ENCODE measurements at places on chromosomes 7 and 10. TPM values are rescaled to one million over a fixed set of nuclear protein-coding genes. Genes with fewer than 3 reads are reported as not detected.

DNA sequence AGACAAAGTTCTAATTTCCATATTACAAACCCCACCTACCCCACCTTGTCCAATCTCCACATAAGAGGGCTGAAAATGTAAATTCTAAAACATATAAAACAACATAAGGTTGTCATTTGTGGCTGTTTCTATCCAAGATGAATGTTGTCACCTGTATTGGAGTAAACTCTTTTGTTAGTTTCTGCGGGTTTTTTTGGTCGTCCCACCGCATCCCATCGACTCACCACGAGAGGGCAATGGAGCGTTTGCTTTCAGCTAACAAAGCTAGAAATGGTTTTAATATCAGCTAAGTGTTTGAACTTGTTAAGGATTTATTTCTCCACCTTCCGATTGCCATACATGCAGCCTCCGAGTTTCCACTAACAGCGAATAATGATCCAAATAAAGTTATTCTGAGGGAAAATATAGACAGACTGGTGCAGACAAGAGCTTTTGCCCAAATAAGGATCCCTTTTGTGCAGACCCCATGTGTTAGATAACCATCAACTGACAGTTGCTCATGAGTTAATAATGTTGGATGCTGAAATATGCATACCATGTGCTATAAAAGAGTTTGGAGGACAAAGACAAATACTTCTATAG, 137.2 kb downstream of the ARID5B start:
- peak; percentile 89 for DNase-seq

DNA sequence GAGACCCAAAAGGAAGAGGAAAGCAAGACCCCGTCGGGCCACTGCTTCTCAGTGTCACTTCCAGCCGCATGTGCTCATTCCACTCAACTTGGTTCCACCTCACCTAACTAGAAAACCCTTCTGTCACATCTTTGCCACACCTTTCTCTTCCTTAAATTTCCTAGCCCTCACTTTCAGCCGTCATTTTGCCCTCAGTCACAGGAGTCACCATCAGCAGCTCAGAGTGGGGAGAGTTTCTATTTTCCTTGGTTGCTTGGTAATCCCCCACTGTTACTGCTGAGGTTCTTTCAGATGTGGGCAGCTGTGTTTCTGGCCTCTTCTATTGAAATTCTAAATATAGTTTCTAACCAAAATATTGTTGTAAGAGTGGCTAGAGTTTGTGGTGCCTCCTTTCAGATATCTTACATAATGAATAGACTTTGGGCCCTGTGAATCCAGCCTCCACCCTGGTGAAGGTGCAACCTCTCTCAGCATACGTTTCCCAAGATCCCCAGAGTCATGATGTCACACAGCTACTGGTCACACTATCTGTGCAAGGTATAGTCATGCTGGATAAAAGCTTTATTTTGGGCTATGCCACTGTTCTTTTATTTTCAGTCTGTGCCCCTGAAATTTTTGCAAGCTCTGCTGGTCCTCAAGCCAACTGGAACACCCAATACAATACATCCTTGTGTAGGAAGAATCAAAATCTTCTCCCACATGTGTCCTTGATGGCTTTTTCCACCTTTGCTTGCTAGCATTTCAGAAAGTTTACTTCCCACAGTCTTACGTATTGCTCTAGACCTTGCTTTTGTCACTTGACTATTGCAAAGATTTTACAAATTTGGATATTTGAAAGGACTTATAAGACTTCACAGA, 9.2 kb downstream of the AGBL3 start:
- no peak for DNase-seq

DNA sequence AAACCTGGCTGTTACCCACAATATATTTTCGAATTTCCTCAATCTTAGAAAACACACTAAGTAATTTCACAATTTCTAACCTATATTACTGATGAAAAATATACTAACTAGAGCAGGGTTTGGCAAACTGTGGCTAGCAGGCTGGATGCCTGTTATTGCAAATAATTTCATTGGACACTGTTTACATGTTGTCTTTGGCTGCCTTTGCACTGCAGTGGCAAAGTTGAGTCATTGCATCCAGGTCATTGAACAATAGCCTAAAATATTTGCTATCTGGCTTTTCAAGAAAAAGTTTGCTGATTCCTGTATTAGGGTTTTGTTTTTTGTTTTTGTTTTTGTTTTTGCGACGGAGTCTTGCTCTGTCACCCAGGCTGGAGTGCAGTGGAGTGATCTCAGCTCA, 47.2 kb downstream of the KIF11 start:
- no peak for DNase-seq

GRCh38 chr10:100980711-100981110, 6.6 kb downstream of the MRPL43 start:
- DNase-seq: no peak

DNA sequence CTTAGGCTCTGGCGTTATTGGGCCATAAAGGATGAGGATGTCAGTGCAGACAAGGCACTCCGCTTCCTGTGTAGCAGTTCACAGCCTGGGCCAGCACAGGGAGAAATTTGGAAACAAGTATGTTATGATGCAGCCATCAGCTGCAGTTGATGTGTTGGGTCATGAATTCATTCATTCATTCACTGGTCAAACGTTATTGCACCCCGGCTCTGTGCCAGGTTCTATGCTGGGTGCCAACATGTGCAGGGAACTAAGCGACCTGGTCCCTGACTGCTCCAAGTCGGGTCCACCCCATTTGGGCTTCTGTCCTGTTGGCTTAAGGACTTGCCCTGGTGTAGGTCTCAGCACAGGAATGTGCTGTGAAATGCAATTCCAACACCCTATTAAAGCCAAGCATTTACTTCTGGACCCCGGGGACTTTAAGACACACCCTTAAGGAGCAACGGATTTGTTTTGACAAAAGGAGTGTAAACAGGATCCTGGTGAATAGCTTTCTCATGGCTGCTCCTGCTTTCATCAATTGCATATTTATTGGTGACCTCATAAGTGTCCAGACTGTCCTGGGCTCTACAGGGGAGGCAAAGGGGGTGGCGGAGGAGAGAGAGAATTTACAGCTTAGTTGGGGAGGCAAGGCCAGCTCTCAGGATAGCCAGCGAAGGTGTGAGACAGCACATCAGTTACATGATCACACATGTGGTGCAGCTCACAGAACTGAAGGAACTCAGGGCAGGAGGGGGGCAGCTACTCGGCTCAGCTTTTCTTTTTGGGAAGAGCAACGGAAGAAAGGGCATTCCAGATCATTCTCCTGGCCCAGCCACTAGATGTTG, 158.6 kb downstream of the GRK5 start:
- DNase-seq: no peak

GRCh38 chr10:30284865-30285594, 64.0 kb downstream of the MTPAP start:
- peak; percentile 6 for DNase-seq

GRCh38 chr7:79837915-79838314, 296.7 kb upstream of the GNAI1 start:
- no peak for DNase-seq

GRCh38 chr7:53229202-53229601, 193.8 kb downstream of the POM121L12 start:
- no peak for DNase-seq

The COBL gene
- polyA plus RNA-seq: 9.8 TPM

The MYL10 gene
- not detected for polyA plus RNA-seq

The MXI1 gene
- polyA plus RNA-seq: 27.6 TPM

The C7orf33 gene
- polyA plus RNA-seq: not detected

The C10orf88 gene
- 4.3 TPM for polyA plus RNA-seq

The TMEM196 gene
- not detected for polyA plus RNA-seq

Data from kidney (tissue), 22 donors.